Right forelimb (tissue), 1 donor: ENCODE measurements at places on chromosomes 1 and 21.

DNA sequence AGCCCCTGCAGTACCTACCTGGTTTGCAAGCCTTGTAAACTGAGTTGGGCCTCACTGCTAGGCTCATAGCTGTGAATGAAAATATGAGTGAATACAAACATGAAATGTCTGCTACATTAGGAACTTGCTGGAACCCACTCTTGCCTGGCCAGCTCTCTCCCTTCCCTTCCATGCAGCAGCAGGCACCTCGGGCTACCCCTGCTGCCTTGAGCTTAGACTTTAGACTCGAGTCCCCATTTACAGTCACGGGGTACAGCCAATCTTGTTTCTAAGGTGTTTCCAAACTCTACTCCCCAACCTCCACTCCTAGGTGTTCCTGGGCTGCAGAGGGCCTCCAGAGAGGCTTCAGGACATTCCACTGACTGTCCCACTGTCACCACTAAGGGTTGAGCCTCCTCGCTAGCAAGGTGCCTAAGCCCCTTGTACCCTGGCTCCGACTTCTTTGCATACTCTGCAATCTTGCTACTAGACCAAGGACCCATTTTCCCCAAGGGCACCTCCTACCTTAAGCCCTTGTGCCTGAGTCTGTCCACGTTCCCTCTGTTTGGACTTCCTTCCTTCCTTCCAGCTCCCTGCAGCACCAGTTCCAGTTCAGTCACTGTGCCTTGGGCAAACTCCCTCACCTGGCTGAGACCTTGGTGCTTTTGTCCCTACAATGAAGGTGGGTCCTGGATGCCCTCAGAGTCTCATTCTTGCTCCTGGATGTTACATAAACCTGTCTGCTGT lies 36.9 kb downstream of the CDK18 start:
- no peak for DNase-seq

GRCh38 chr21:46388896-46389295 lies 64.9 kb downstream of the PCNT start:
- DNase-seq, result no peak

DNA sequence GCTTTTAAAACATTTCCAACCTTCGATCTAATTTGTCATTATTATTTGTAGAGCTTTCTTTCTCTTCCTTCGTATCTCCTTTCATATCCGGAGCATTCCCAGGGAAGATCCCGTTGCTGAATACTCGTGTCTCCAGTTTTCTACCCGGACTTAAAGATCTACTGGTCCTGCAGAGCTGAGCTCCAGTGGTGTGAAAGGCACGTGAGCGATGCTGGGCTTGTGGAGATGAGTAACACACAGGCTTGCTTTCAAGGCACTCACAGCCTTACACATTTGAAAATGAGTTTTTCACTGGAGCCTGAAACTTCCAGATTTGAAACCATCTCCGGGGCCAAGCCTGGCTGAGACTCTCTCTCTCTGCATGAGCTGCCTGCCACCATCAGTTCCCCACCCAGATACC lies 428.3 kb downstream of the KIF26B start:
- peak; percentile 30 for DNase-seq

DNA sequence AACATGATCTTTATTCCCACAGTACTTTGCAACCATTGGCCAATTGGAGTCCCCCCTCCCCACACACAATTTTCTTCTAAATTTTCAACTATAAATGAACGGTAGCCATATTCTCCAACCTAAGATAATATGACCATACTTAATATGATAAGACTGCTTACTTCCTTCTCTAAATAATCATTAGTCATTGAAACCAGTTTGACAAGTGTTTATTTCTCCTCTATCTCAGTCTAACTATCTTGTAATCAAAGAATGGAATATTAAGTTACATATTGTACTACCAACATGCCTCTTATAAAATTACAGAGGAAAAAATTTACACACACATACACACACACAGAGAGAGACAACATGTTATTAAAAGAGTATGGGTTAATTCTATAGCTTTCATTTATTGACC lies 567.4 kb upstream of the TMPRSS15 start:
- no peak for DNase-seq

- DNase-seq, result no peak
These were observed 7.9 kb downstream of the CD1D start for GRCh38 chr1:158188611-158189010.

DNA sequence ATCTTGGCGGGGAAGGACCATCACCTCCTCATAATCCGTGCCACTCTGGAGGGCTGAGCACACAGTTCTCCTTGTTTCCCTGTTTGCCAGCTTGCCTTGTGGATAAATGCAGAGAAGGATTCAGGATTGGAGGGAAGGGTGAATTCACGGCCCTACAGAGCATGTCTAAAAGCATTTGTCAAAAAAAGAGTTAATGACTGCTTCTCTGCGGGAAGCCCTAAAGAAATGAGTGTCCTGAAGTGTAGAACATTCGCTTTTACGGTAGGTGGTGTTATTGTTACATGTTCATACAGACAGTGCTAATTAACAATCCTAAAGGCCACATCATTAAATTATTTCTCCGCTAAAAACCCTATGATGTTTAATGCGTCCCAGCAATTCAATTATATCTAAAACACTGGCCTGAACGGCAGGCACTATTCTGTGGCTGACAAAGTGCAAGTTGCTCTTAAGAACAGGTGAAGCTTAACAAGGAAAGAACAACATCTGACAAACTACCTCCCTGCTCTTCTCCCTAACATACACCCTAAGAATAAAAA lies 112.3 kb upstream of the NFIA start:
- no peak for DNase-seq

DNA sequence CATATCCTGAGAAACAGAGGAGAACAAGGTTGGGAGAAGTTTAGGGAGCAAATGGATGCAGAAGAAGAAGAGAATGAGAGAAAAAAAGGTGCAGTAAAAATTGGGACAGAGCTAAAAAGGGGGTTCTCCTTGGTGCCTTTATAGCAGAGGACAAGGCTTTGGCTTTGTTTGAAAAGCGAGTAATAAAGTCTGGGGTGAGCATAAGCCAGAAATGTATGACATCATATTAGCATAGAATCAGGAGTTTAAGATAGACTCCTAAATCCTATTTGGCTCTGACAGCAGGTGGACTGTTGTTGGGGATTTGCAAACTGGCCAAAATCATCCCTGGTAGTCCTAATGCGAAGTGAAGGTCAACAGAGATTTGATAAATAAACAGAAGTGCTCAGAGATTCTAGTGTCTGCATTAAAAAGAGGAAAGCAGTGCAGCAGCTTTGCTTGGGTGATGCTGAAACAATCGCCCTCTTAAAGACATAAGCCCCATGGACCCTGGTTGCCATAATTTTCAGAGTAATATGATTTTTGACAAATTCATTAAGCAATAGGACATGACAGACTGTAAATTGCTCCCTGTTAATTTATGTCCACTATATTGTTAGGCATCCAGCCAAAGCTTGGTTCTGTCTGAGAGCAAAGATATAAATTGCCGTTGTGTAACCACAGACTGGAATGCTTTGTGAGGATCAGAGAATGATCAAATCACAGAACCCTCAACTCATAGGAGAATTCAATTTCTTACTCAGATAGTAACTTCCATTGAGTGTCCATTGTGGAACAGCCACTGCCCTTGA lies 385.0 kb upstream of the NFIA start:
- no peak for DNase-seq

DNA sequence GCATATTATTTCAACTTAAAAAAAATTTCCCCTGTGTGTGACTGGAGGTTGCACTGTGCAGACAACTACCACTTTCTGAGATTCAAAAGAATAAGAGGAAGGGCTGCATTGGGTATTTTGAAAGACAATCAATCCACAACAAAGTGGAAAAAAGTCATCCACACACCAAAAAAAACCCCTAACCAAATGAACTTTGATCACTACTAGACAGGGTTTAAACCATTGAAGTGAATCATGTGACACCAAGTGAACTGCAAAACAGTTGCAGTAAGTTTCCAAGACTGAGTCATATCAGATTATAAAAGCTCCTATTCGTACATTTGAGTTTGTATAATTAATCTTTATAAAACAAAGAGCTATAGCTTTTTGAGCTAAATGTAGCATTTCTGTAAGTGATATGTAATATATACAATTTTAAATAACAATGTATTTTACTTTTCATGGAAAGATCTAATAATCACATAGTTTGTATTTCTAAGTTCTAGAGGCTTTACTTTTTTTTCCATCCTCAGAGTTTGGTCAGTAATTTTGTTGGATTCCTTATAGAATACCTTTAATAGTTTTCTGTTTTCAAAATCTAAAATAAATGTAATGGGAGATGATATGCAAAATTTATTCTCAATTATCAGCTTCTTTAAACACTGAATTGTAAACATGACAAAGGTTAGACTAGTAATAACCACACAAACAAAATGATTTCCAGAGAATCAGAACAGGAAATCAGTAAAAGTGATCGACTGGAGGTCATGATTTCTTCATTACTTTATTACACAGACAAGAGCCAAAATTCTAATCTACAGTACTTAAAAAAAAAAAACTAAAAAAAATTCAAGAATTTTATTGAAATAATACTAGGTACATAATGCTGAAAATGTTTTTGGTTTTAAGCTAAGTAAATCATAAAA lies 50.5 kb upstream of the GFI1 start:
- DNase-seq, result no peak

DNA sequence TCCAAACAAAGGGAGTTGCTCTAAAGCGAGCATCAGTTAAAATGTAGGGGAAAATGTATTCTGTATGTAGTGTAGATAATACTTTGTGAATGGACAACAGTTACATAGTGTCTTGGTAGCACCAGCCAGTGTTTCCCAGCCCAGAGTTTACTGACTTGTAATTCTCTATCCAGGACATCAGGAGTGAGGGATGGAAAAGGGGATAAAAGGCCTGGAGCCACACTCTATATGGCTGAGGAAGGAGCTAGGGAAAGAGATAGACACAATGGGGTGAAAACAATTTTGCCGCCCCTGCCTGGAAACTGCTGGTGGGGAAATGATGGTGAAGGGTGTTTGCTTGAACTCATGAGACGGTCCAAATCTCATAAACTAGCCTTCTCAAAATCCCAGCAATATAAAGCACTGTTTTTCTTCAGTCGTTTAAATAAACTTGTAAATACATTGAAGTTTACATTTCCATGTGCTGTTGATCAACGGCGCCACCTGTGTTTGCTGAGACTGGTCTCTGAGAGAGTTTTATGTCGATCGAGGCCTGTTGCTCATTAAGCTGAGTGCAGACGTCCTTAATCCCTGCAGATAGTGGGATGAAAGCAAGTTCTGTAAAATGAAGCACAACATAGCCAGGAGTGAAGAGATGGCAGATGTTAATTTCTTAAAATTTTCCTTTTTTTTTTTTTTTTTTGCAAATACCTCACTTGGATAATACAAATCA lies 27.9 kb upstream of the AGO1 start:
- DNase-seq, result no peak

DNA sequence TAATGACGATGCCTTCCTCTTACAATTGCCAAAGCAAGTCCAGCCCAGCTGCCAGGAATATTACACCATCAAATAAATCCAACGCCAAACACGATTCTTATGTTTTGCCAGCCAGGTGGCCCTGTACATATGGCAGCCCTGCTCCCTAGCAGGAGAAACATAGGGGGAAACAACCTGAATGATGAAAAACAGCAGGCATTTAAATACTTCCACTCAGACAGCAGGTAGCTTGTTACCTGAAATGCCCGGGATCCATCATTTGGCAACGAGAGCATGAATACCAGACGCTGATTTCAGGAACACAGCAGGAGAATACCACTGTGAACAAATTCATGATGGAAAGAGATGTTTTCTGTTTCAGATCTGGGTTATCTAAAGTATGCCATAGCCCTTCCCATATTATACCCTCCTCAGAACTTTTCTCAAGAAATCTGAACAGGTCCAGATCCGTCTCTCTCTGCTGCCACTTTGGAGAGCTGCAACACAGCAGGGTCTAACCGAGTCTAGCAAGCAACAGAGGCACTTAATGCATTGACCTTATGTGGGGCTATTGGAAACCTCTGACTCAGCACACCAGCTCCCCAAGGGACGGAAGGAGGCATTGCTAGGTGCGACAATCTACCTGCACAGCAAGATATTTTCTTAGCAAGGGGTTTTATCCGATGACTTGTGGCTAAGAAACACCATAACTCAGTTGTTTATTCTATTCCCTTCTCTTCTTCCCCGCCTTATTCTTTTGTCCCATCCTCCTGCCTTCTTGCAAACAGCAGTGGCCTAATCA lies 166.3 kb downstream of the BARHL2 start:
- DNase-seq, result no peak

GRCh38 chr1:94011709-94012595 lies 102.7 kb upstream of the GCLM start:
- peak; percentile 30 for DNase-seq

GRCh38 chr1:65066766-65067490 lies 81.1 kb upstream of the AK4 start:
- peak; percentile 82 for DNase-seq

DNA sequence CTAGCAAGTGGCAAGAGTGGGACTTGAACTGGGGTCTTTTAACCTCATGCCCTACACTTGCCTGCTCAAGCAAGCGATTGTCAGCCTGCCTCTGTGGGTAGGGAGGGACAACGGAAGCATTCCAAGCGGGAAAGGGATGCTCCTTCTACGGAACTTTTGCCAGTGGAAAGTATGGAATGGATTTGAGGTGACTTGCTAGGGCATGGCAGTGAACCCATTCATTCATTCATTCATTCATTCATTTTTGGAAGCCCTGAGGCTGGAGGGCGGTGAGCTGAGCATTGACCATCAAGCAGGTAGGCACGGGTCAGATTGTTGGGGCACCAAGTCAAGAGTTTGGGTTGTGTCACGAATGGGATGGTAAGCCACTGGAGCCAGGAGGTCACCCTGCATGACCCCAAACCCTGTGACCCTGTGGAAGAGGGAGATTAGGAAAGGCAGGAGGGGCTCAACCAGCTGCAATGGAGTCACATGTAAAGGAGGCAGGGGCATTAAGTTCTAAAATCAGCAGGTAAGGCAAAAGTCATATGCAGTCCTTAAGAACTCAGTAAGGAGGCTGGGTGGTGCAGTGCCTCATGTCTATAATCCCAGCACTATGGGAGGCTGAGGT lies 11.8 kb upstream of the CITED4 start:
- no peak for DNase-seq

DNA sequence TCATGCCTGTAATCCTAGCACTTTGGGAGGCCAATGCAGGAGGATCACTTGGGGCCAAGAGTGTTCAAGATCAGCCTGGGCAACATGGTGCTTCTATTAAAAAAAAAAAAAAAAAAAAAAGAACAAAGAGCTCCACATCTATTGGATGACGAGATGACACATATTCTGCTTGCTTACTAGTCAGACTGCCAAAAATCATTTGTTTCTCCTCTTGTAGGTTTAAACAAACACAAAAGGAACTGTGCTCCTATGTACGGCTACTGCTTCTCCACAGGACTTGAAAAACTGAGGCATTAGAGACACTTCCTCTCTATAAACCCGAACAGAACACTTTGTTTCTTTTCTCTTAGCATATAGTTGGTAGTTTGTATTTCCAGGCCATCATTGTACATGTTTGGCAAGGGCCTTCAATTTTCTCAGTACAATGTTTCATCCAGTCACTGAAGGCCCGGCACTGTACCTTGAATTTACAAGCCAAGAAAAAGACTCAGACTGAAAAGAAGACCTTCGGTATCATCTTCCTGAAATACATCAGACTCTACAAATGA lies 6.0 kb downstream of the TRIT1 start:
- no peak for DNase-seq

- no peak for DNase-seq
These were observed 15.7 kb downstream of the SSR2 start for GRCh38 chr1:156004843-156005584.

GRCh38 chr1:89890085-89890752 lies 69.4 kb downstream of the LRRC8D start:
- no peak for DNase-seq
